Kasumi-1 (cell line): ENCODE measurements at places on chromosomes 5 and 9.
A peak's percentile ranks its signal among the peaks of the same experiment; 100 is the strongest.

- no peak for DNase-seq
These were observed 241.9 kb upstream of the TARS1 start for GRCh38 chr5:33198836-33199235.

GRCh38 chr5:129963359-129963758 is 59.1 kb downstream of the CHSY3 start:
- DNase-seq, result no peak

DNA sequence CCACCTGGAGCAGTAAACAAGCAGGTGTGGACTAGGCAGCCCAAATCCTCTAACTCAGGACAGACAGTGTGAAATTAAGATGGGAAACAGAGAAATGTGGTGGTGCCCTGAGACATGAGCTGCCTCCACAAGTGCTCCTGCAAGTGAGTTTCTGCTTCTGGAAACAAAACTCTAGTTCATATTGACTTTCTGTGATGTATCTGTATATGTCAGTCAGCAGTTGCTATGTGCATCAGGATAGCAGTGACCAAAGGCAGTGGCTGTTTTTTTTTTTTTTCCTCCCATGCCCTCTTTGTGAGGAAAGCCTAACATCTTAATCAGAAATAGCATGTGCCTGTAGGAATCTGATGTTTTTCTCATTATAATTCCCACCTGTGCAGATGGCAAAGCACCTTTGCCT is 318.4 kb upstream of the SEMA6A start:
- no peak for DNase-seq

GRCh38 chr5:58087123-58087522 is 372.8 kb downstream of the PLK2 start:
- DNase-seq, result no peak

- DNase-seq, result no peak
These were observed 52.3 kb downstream of the ZNF622 start for GRCh38 chr5:16413166-16413860.

GRCh38 chr5:56908942-56909293 is 478 bp upstream of the SETD9 start:
- DNase-seq, result peak; percentile 85

DNA sequence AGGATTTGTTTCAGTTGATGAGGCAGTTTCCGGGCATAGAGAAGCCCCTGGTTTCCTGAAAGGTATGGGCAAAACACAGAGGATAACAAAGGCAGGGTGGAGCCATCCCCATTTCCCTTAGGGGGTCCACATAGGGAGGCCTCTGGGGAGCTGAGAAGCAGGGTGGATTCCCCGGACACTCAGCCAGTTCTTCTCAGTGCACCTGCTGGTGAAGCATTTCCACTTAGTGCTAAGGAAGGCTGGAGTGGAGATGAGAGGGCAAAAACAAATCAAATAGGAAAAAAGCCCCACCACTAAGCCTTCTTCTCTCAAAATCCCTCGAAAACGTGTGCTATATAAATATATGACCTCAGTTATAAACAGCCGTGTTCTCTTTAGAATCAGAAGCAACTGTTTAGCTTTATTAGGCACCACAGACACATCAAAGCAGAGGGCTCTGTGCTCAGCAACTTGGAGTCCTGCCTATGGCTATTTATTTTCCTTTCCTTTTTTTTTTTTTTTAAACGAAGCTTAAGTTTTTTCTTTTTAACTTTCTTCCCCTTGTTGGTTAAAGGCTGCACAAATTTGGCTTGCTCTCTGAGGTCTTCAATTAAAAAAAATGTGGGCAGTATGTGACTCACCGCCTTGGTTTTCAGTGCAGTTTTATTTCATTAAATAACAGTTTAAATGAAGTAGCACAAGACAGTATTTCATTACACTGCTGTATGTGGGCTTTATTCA is 67.7 kb downstream of the PRDM6 start:
- no peak for DNase-seq

GRCh38 chr9:88197781-88198340 is 59.6 kb upstream of the SPATA31C2 start:
- no peak for DNase-seq

DNA sequence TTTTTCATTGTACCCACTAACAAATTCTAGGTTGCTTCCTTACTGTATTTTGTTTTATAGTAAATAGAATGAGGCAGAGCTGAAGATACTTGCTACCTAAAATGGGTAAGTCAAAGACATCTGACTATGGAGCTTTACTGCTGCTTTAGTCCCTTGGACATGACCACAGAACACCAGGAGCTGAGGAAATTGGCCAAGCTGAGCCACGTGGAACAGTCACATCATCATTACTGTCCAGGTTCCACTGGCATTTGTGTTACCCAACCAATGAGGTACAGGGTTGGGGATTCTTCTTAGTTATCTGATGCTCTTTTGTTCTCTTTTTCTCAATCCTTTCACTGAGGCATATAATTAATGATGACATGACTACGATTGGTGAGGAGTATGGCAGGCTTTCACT is 47.1 kb downstream of the SSBP2 start:
- DNase-seq, result no peak

GRCh38 chr5:141031006-141031405 is 20.2 kb upstream of the PCDHB1 start:
- no peak for DNase-seq

GRCh38 chr9:72872718-72873117 is 80.1 kb downstream of the ALDH1A1 start:
- no peak for DNase-seq

DNA sequence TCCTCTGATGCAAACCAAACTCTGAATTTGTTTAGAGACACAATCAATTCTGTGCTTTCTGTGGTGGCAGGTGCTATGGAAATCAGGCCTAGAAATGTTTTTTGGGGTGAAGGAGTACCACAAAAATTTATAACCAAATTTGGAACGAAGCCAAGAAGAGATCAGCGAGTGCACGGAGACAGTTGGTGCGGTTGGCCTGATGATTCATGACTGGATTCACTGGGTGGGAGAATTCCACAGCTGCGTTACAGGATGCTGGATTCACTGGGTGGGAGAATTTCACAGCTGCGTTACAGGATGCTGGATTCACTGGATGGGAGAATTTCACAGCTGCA is 135.6 kb upstream of the IRX4 start:
- DNase-seq, result no peak

DNA sequence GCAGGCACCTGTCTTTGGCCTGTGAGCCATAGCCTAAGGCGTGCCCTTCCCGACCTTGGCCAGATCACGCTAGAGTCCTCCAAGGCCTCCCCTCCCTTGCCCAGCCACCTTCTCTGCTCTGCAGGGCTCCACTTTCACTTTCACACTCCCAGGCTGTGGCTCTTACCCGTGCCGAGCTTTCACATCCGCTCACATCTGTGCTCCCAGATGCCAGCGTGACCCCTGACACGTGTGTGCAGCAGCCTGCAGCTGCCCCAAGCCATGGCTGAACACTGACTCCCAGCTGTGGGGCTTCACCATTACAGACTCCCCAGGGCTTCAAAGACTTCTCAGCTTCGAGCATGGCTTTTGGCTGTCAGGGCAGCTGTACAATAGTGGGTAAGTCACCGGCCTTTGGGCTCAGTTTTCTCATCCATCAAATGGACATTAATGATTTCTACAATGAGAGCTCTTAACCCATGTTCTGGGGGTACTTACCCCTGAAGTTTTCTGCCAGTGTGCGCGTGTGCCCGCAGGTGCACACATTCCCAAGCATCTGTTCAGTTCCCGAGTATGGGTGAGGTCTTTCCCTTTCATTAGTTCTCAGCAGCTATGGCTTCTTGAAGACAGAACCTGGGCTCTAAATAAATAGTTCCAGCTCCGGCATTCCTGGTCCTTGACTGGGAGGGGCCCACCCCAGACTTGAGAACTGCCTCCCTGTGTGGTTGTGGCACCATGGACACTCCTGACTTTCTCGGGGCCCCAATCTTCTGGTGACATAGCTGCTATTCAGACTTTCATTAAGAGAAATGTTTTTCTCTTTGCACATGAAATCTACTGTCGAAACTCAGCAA is 118.6 kb downstream of the RGS3 start:
- DNase-seq, result no peak

DNA sequence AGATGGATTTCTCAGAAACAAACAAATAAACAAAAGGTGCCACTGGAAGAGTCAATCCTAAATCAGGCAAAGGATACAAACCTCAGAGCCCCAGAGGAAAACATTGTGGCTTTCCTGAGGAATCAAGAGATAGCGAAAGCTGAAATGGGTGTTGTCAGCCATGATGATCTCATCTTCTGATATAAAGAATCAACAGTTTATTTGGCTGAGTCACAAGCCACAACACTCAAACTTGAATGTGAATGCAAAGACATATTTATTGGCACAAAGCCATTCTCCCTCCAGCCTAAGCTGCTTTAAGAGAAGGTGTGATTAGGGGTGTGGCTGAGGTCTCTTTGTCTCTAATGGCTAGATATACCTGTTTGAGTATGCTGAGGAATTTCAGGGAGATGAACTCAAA is 73.3 kb upstream of the NREP start:
- no peak for DNase-seq

GRCh38 chr5:42636425-42636824 is 120.2 kb upstream of the CCDC152 start:
- DNase-seq, result peak; percentile 43

DNA sequence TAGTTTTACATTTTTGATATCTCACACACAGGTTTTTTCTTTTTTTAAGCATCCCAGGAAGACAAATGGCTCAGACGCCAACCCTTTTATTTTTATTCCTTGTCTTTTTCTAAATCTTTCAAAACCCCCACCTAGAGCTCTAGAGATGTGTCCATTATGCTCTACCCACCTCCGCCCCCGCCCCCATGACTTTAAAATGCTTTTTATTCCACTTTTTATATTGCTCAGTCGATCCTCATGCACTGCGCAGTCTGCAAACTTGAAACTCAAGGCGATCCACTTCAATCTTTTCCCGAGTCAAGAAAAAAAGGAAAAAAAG is 411 bp upstream of the MAT2B start:
- peak; percentile 49 for DNase-seq

- no peak for DNase-seq
These were observed 193.1 kb downstream of the GLIS3 start for GRCh38 chr9:4106760-4107143.

DNA sequence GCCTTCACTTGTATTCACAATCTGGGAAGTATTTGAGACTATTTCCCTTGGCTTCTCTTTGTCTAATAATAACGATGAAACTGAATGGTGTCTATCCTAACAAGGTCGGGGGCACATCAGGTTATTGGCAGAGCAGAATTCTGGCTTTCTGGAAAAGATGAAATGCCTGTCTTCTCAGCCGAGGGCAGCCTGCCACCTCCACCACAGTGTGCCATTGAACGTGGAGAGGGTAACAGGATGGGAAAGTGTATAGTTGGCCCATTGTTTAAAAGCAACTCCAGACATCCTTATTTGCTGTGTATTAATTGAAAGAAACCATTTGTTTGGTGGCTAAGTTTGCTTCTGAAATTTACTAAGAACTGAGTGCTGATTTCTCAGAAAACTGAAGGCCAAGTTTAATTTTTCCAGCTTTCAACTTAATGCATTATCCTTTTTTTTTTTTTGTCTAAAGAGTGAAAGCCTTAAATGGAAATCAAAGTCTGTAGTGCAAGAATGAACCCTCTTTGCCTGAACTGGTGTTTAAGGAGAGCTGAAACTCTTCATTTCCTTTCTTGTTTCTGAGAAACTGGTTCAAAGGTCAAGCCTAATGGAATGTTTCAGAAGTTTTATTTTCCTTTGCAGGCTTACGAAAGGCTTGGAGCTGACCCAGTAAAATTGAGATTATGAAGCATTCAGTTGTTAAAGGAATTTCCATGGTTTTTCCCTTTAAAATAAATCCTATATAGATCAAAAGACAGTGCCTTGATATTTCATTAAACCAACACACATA is 563.7 kb upstream of the DAP start:
- DNase-seq, result no peak

DNA sequence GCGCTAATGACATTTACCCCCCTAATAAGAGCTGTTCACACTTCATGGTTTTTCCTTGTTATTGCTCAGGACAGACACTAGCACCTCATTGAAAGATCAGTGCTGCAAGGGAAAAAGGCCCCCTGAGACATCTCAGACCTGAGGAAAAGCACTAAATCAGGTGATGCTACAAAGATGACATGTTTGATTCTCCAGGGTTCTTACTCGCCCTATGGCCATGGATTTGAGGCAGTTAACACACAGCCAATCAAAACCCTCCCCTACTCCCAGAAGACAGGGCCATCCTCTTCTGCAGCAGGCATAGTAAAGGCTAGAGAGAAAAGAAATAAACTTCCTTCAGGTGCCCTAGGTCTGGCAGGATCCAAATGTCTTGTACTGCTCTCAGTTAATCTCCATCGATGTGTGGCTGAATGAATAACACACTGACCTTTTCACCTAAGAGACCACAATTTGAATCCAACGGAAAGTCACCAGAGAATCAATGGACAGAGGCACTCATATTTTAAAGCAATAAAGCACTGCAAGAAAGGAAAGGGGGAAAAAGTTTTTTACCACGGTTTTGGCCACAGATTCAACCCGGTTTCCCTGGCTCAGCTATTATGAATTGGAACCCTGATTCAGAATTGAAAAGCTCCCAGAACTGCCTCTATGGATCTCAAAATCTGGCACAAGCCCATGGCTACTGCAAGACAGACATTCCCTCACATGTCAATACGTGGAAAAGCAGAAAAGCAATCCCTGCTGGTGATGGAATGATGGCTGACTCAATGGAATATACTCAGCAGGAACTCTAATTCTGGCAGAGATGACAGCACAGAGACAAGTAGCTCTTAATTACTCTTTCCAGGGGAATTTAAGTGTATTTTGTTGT is 329.5 kb downstream of the BNC2 start:
- DNase-seq, result no peak

- DNase-seq, result no peak
These were observed 10.9 kb downstream of the SNCAIP start for GRCh38 chr5:122322801-122323548.

DNA sequence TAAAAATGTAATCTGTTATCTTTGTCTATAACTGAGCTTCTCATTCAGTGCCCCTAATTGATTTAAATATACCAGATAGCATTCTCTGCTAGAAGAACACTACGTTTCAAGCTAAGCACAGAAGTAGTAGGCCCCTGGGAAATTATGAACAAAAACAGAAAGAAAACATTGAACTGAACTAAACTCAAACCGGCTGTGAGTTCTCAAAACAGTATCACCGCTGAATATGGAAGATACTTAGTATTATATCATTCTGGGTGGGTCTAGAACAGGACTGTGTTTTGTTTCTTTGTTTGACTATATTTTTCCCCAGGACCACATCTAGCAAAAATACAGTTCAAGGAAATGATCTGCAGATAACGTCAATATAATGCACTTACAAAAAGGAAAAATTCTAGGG is 95.1 kb upstream of the HMHB1 start:
- no peak for DNase-seq
